ENCODE measurements at places on chromosomes 5 and 9.

GRCh38 chr9:76138360-76138759 lies 247.9 kb downstream of the PCSK5 start:
- no peak for DNase-seq
- H3K4me1 ChIP-seq: peaks cover 8% of the 10 kb centered on the region
- no peaks in the 10 kb centered on the region for H3K36me3 ChIP-seq
- no peak overlapping the region for H3K4me3 ChIP-seq
- no peak overlapping the region for H3K27ac ChIP-seq

DNA sequence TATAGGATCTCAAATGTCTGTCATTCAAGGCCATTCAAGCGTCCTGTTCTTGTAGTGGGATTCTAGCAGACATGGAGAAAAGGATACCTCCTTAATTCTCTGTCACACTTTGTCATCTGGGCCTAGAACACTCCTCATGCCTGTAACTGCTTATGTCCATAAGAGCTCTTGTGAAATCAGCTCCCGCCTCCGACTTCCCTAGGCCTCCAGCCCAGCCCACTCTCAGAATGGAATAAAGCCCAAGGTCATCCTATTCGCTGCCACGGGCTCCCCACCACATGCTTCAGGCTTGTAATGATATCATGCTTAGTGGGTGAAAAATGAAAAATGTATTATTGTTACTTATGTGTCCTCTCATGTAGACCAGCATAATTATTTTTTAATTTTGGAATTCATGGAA lies 632.5 kb downstream of the ISL1 start:
- peak; percentile 63 for DNase-seq
- H3K27ac ChIP-seq: no peak overlapping the region
- no peak overlapping the region for H3K4me3 ChIP-seq
- H3K4me1 ChIP-seq: peaks cover 6% of the 10 kb centered on the region
- H3K27me3 ChIP-seq: no peaks in the 10 kb centered on the region

DNA sequence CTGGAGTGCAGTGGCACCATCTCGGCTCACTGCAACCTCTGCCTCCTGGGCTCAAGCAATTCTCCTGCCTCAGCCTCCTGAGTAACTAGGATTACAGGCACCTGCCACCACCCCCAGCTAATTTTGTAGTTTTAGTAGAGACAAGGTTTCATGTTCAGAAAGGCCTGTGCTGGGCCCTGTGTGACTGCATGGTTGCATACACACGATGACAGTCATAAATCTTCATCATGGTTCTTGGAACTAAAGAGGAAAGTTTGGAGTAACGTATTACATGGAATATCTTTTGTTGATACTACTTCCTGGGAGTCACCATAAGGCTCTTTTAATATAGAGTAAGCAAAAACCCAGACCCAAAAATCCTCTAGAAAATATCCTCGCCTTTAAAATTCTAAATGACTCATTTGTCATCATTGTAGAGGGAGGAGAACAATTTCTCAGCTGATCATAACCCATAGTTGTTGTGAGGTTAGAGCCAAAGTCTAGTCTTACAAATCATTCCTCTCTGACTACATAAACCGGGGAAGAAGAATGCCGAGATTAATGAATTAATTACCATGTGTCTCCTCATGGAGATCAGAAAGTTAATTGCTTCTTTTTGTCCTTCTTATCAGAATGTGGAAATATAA lies 47.0 kb downstream of the KLF9 start:
- H3K4me1 ChIP-seq: no peaks in the 10 kb centered on the region
- H3K27me3 ChIP-seq: no peaks in the 10 kb centered on the region
- H3K27ac ChIP-seq: no peak overlapping the region
- no peaks in the 10 kb centered on the region for H3K36me3 ChIP-seq
- no peak overlapping the region for H3K4me3 ChIP-seq

DNA sequence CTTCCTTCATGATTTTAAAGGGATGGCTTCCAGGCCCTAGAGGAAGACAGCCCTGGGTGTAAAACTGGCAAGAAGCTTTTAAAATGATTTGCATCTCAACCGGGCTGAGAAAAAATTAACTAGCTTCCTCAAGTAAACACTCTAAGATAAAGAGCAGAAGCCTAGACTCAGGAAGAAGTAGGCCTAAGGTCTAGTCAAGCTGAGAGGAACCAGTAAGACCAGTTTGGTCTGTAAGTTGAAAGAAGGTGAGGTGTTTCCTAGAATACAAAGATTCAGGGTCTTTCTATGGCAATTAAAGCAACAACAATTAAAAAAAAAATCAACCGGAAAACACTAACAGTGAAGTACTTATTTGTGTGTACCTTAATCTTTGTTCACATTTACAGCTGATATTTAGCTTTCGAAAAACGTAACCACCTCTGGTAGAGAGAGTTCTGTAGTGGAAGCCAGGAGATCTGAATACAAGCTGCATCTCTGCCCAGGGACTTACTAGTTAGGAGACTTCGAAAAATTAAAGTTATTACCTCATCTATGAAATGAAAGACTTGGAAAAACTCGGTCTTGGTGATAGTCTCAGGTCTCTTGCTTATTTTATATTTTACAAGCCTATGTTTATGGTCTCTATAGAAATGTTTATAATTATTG lies 75.7 kb downstream of the TUSC1 start:
- no peaks in the 10 kb centered on the region for H3K36me3 ChIP-seq
- no peak overlapping the region for H3K27ac ChIP-seq
- H3K4me1 ChIP-seq: no peaks in the 10 kb centered on the region
- DNase-seq: no peak

- no peak overlapping the region for H3K4me3 ChIP-seq
- H3K36me3 ChIP-seq: no peaks in the 10 kb centered on the region
- H3K27me3 ChIP-seq: no peaks in the 10 kb centered on the region
- DNase-seq: no peak
- no peak overlapping the region for H3K27ac ChIP-seq
These were observed 13.4 kb upstream of the LTC4S start for GRCh38 chr5:179780362-179780761.

- H3K4me3 ChIP-seq: no peak overlapping the region
- no peaks in the 10 kb centered on the region for H3K36me3 ChIP-seq
- no peak for DNase-seq
- no peaks in the 10 kb centered on the region for H3K27me3 ChIP-seq
These were observed 1.9 kb upstream of the GPR107 start for GRCh38 chr9:130051855-130052254.

- H3K27ac ChIP-seq: no peak overlapping the region
- DNase-seq: no peak
- no peaks in the 10 kb centered on the region for H3K27me3 ChIP-seq
- no peak overlapping the region for H3K4me3 ChIP-seq
- no peaks in the 10 kb centered on the region for H3K4me1 ChIP-seq
These were observed 53.7 kb downstream of the ELAVL2 start for GRCh38 chr9:23772385-23772783.

- H3K4me1 ChIP-seq: peaks cover 5% of the 10 kb centered on the region
- no peak for DNase-seq
- peak overlapping the region; percentile 96 for H3K4me3 ChIP-seq
- H3K36me3 ChIP-seq: no peaks in the 10 kb centered on the region
These were observed 403 bp downstream of the KIF2A start for GRCh38 chr5:62306323-62306895.

GRCh38 chr5:149063017-149063687 lies at the start of gene SH3TC2:
Gene SH3TC2, minus strand, starts transcription at chr5:149063062. Its CDS starts 40 bp downstream, at chr5:149063022.
- peak within 1 kb of the TSS; percentile 52 for H3K27ac ChIP-seq
- H3K4me1 ChIP-seq: no peaks in the 10 kb centered on the region
- H3K4me3 ChIP-seq: peak within 1 kb of the TSS; percentile 15
- H3K27me3 ChIP-seq: no peaks in the 10 kb centered on the region
- peak; percentile 92 for DNase-seq

GRCh38 chr9:77705636-77706035 lies 57.5 kb upstream of the GNA14 start:
- no peak overlapping the region for H3K4me3 ChIP-seq
- H3K27ac ChIP-seq: no peak overlapping the region
- no peaks in the 10 kb centered on the region for H3K36me3 ChIP-seq

All from testis (tissue), 5 donors.